ENCODE measurements at places on chromosomes 7 and 10.

- DNase-seq: no peak
These were observed 268.3 kb downstream of the TWIST1 start for GRCh38 chr7:18849130-18849529.

GRCh38 chr10:82266438-82266837 lies 391.4 kb downstream of the NRG3 start:
- peak; percentile 40 for DNase-seq

GRCh38 chr7:115869190-115869589 lies 161.4 kb downstream of the TFEC start:
- no peak for DNase-seq

DNA sequence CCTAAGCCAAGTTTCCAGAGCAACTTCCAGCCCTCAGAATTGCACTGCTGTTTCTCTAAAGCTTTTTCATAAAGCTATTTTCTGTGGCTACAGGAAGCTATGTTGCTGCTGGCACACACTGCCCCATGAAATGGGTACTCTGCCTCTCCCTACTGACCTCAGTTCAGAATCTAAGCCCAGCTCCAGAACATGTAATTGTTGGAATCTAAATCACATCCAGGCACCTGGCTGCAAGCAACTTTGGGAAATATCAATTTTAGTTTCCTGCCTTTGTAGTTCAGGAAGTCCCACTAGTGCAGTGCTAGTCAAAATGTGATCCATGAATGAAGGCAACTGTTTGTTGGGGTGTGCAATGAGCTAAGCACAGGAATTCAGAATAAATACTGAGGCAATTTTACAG lies 226.2 kb downstream of the THSD7A start:
- DNase-seq: no peak

DNA sequence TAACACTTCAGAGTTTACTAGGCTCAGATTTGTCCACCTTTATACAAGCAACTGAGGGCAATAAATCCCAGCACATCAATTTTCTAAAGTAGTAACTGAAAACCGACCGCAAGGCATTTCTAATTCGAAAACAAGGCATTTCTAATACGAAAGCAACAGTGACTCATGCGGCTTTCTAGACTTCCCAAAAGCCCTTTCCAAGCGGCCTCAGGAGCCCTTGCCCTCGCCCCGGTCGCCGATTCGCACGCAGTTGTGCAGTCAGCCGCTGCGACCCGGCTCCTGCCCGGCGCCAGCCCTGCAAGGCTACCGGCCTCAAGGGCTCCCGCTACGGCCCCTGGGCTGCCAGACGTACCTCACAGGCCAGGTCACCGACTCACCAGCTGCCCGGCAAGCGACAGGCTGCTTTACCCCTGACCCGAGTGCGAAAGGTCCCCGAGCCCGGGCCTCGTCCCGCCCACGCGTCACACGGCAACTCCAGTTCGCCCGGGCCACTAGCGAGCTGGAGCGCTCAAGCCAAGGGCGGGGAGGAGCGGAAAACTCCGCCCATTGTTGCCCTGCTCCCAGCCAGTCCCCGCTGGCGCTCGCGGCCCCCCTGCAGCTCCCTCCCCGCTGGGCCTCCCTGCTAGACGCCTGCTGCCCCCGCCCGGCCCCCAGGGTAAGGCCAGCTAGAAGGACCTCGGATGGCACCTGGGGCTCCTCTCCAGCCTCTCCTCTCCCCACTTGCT lies 7.3 kb downstream of the NCOA4 start:
- DNase-seq: peak; percentile 95

GRCh38 chr7:7292085-7292484 lies 109.7 kb downstream of the C1GALT1 start:
- no peak for DNase-seq

DNA sequence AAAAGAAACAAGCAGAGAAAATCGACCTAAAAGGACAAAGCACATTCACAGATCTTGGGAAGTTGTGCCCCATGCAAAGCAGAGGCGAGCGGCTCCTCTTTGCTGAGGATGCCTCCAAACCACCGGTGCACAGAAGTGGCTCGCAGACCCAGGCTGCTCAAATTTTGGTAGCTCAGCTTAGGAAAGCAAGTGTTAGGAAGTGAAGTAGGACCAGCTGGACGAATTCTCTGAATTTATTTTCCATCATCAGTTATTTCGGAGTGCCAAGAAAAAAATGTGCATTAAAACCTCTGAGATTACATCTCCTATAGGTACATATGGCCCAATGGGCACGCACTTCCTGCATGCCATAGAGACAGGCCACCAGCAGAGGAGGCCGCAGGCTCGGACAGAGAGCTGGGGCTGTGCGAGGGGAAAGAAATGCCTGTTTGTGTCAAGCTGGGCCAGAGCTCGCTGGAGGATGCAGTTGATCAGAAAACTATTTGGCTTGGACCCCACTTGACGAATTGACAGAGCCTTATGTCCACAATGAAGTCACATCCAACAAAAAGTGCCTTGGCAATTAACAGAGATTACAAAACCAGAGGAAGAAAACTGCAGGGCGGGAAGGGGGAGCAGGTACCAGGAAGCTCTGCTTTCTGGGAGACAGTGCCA lies 122.3 kb upstream of the LYZL2 start:
- peak; percentile 79 for DNase-seq

- no peak for DNase-seq
These were observed 173.1 kb upstream of the AGR3 start for GRCh38 chr7:17054836-17055235.

GRCh38 chr7:156610130-156610529 lies 30.4 kb upstream of the RNF32 start:
- DNase-seq: no peak

DNA sequence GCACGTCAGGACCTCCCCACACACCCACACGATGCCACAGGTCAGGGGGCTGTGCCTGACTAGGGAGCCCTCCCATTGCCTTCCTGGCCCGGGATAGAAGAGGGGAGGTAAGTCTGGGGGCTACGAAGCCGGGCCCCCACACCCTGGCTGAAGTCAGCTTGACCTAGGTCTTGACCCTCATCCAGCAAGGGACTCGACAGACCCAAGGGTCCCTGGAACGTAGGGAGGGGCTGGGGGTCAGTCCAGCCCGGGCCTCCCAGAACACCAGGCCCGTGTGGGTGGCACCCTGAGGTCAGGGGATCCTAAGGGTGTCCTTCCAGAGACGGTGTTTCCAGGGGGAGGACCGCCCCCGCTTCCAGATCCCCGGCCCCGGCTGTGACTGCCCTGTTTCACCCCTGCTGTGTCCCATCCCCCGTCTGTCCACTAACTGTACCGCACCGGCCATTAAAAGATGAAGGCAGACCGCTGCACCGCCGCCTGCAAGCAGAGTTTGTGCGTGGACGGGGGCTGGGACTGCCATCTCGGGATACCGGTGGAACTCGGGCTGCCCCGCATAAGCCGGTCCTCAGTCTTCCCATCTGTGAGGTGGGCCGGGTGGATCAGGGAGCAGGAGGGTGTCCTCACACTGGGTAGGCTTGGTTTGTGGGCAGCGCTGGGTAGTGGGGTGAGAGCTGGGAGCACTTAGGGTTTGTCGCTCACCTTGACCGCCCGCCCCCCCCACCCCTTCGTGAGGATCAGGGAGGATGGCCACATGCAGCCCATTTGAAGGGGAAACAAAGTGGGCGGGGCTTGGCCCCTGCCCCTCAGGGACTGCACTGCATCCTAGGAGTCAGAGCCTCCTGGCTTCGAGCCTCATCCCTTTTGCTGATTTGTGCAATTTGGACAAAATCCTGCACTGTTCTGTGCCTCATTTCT lies 21.1 kb downstream of the SLC29A4 start:
- DNase-seq: no peak

- DNase-seq: no peak
These were observed 78.8 kb downstream of the RALA start for GRCh38 chr7:39702133-39702532.

DNA sequence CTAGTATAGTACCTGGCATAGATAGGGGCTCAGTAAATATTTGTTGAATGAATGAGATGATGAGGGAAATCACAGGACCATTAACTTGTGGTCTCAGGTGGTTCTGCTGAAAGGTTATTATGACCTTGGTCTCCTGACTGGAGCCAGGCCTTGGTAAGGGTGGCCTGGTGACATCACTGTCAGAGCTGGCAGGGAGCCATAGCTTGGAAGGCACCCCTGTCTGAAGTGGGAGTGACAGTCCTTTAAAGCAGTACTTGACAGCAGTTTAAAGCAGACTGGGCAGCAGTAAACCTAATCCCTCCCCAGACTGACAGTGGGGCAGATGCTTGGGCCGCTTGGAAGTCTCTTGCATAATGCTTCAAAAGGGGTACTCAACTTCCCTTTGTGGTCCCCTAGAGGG lies 13.4 kb downstream of the DPCD start:
- DNase-seq: no peak

GRCh38 chr7:84337429-84337828 lies 142.8 kb upstream of the SEMA3A start:
- DNase-seq: peak; percentile 56

DNA sequence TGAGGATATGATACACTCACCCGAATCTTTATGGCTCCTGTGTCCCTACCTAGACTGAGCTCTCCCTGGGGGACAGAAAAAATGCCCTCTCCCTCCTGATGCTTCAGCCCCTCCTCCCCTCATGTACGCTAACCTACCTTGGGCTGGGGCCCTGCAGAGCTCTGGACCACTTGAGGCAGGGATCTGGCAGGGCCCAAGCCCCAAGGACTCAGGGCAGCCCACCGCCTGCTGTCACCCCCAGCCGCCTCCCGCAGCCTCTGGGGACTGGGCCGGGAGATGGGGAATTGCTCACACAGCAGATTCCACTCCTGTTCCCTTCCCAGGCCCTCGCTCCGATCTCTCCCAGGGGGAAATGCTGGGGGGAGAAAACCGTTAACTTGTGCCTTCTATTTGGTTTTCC lies 32.9 kb upstream of the LBX1 start:
- no peak for DNase-seq

- no peak for DNase-seq
These were observed 80.7 kb downstream of the FANK1 start for GRCh38 chr10:125976960-125977605.

GRCh38 chr7:127766831-127767459 lies 115.0 kb downstream of the SND1 start:
- no peak for DNase-seq

- DNase-seq: no peak
These were observed 117.6 kb upstream of the LRGUK start for GRCh38 chr7:134009314-134010110.

DNA sequence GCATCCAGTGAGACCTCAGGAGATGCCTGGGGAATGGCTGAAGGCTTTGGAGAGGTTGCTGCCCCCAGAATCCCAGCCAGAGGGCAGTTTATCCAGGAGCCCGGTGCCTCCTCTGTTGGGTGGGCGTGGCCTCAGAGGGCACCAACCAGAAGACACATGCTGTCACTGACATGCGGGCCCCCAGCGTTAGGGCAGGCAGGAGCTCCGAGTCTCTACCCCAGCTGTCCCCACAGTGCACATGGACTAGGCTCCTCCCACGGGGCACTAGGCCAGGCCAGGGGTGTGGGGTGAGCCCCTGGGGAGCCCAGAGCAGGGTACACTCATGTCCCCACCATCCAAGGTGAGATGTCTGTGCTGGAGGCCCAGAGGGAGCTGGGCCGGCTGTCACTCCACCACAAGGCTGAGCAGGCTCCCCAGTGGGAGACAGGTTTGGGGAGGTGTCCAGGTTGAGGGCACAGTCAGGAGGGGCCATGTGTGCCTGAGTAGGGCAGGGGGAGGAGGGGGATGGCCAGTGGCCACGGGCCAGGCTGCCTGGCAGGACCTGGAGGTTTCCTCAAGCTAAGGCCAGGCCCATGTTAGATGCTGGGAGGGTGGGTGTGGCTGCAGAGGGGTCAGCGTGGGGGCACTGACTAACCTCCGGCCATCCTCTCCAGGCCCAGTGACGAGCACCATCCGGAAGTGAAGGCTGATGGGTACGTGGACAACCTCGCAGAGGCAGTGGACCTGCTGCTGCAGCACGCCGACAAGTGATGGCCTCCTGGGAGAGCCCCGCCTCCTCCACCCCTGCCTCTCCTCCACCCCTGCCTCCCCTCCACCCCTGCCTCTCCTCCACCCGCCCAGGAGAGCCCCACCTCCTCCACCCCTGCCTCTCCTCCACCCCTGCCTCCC lies 131.3 kb downstream of the FAM53B start:
- no peak for DNase-seq

- peak; percentile 84 for DNase-seq
These were observed 31.3 kb downstream of the THNSL1 start for GRCh38 chr10:25047591-25048301.

- no peak for DNase-seq
These were observed 28.7 kb upstream of the ARHGAP22 start for GRCh38 chr10:48633381-48634197.

- DNase-seq: no peak
These were observed 30.5 kb upstream of the TRIM8 start for GRCh38 chr10:102613785-102614184.

DNA sequence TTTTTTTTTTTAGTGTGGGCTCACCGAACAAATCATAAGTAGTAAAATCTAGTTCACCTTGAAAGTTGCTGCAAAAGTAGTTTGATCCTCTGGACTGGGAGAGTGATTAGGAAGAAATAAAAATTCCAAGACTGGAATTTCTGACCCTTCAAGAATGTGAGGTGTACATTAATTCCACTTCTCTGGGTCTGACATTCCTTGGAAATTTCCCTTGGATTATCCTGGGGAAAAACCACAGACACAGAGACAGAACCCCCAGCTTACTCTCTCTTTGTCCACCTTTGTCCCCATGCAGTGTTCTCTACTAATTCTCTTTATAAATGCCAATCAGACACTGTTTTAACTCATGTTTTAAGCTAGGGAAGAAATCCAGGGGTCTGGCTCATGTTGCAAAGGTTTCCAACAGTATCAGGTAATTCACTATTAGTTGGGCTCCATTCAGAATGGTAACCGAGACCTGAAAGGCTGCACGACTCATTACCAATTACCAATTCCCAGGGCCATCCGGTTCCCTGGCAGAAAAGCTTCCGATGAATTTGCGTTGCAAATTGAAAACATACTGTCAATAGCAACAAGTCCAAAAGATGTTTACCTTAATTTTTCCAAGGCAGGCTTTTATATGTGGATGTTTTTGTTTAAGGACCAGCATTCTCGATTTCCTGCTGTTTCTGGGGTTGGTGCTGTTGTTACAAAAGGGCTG lies 86.3 kb downstream of the BAMBI start:
- peak; percentile 63 for DNase-seq

DNA sequence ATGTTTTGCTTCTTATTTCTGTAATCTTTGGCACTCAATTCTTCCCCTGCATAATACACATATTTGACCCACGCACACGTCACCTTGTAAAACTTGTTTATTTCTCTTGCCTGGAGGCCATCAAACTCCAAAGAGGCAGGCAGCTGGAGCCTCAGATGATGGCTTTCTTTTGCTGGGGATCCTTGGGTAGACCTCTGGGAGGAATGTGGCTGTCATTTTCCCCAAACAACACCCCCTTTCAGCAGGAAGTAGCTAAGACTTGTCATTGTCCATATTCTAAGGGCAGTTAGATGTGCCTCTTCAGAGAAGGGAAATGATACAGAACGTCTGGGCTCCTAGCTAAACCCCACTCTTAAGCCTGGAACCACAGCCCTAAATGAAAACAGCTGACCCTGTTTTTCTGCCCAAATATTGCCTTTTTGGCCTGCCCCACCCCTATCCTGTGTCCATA lies 111.3 kb downstream of the ITGB8 start:
- peak; percentile 16 for DNase-seq
